ENCODE measurements at places on chromosomes 3 and 15.
A peak's percentile ranks its signal among the peaks of the same experiment; 100 is the strongest.

DNA sequence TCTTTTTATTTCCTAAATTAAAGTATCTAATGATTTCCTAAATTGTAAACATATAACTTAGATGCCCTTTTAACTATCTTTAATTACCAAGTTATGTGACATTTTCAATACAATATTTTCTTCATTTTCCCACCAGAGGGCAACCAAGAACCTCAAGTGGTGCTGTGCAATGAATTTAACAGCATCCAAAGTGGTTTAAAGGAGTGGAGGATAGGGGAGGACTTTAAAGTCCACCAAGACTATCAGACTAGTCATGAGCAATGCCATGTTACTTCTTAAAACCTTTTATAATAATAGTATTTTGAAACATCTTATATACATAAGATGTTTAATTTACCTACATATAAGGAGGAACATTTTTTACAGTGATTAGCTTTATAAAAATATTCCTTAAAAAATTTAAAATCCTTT is 74.4 kb downstream of the DLG1 start:
- peak; percentile 49 for DNase-seq

- no peak for DNase-seq
Measured at GRCh38 chr3:63977893-63978292, 45.4 kb downstream of the PSMD6 start.

DNA sequence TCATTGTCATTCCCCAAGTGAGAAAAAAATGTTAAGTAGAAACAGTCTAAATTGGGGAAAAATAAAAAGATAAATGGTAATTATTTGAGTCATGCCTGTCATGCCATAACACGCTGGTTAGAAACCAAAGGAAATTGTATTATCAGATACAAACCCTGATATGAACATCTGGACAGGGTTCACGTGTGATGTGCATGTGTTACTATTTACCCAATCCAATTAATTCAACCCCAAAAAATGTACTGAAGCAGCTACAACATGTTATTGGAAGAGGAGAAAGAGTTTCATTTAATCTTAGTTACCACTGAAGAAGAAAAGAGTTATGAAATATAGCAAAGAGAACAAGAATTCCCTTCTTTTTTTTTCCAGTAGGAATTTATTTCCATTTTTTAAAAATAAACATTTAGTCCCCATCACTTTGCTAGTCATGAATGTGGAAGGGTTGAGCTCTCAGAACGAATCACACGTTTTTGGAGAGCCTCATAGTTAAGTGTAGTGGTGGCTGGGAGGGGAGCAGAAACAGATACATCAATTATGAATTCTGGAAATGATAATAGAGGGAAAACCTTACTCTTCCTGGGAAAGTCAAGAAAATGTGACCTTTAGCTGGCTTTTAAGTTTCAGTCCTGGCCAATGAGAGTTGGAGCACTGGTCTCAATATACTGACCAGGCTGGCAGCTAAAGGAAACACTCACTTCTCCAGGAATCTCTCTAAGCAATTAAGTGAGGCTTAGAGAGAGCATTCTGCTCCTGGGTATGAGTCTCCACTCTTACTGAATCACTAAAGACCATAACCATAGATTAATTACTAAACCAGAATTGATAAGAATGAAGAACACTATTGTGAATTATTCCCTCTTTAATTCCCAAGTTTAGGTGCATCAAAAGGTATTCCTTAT is 796.5 kb downstream of the GRM7 start:
- DNase-seq = no peak

GRCh38 chr3:6468589-6468988 is 392.3 kb upstream of the GRM7 start:
- no peak for DNase-seq

- DNase-seq = no peak
Measured at GRCh38 chr3:18680758-18681157, 255.6 kb upstream of the SATB1 start.

DNA sequence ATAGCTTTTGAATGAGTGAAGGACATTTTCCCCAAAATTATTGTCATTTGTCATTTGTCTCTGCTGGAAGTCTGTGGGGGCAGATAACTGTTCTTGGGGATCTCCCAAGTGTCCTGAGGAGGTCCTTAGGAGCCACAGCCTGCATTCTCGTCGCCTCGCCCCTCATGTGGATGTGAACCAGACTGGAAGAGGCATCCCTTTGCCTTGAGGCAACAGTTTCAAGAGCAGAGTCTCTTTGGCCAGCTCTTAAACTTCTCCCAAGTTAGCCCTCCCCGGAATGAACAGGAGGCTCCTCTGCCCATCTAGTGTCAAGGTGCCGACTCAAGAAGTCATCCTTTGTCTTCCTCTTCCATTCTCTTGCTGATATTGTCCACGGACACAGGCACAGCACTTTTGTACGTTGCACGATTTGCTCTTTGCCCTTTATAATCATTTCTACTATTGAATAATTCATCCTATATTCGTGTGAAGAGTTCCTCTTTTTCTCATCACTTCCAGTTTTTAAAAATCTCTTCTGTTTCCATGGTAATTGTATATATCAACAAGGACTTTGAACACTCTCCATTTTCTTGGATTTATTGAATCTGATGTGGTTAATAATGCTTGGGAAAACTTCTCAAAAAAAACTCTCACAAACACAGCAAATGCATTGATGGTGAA is 40.8 kb upstream of the CD47 start:
- DNase-seq = no peak

- DNase-seq = no peak
Measured at GRCh38 chr15:62119227-62119864, 45.7 kb downstream of the C2CD4B start.

DNA sequence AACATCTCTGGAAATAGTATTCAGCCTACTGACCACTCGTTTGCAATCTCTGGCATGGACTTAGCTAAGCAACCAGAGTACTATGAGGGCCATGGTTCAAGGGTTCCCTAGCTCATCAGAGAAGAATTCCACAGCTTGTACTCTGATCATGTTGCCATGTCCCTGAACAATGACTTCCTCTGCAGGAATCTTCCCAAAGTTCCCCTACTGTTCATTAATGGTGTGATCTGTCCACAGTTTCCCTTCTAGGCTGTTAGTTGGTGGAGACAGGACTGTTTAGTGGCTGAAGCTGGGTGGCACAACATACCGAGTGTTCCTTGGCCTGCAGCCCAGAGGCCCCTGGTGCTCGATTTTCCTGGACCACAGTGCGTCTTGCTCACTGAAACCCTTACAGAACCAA is 44.4 kb upstream of the GALNT15 start:
- no peak for DNase-seq

DNA sequence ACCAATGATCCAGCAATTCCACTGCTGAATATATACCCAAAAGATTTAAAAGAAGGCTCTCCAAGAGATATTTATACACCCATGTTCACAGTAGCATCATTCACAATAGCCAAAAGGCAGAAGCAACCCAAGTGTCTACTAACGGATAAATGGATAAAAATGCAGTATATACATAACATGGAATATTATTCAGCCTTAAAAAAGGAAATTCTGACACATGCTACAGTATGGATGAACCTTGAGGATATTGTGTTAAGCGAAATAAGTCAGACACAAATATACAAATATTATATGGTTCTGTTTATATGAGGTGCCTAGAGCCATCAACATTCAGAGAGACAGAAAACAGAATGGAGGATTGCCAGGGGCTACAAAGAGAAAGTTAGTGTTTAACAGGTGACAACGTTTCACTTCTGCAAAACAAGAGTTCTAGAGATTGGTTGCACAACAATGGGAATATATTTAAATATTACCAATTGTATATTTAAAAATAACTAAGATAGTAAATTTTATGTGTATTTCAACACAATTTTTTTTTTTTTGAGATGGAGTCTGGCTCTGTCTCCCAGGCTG is 69.4 kb downstream of the STAG1 start:
- DNase-seq = no peak

DNA sequence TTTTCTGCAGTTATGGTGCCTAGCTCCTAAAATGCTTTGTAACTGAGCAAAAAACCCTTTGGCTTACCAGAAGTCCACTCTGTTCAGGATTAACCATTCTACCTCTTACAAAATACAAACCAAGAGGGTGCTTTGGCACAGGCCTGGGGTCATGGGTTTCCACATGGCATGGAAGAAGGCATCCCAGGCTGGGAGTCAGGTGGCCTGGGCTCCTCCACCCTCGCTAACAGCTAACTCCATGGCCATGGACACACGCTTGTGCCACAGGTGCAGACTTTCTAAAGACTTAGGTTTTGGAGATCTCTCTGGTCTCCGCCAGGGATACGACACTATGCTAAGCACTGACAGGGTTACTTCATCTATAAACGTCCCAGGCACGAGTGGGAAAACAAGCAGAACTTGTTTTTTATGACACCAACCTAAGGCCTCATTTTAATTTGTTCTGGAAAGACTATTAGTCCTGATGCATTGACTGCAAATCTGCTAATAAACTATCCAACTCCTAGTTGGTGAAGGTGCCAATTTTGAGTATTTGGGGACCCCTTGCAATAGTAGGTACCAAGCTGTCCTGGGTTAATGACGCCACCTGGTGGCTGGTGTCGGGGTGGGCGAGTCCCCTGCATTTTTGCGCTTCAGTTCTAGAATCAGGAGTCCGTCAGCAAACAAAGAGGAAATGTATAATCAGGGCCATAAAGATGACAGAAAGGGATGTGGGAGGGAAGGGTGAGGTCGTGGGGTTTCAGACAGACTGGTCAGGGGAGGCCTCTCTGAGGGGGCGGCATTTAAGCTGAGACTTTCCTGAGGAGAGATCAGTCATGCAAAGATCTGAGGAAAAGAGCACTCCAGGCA is 10.3 kb upstream of the ALDH1A3 start:
- no peak for DNase-seq

DNA sequence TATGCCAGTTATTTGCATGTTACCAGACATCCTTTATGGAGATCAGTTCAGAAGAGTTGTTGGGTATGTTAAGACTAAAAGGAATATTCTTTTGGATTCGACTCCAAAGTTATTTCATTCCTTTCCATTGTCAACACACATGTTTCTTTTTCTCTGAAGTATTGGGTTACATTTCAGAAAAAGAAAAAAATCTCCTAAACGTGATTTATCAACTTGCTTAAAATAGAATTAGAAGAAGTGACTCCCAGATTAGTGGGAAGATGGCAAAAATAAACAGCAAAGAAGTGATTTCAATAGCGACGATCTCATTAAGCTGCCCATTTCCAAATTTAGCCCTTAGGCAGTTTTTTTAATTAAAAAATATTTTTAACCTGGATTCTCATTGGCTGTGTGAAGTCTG is 85.4 kb downstream of the TIGIT start:
- DNase-seq = no peak

GRCh38 chr15:34847598-34847997 is 52.2 kb upstream of the ACTC1 start:
- DNase-seq = no peak

DNA sequence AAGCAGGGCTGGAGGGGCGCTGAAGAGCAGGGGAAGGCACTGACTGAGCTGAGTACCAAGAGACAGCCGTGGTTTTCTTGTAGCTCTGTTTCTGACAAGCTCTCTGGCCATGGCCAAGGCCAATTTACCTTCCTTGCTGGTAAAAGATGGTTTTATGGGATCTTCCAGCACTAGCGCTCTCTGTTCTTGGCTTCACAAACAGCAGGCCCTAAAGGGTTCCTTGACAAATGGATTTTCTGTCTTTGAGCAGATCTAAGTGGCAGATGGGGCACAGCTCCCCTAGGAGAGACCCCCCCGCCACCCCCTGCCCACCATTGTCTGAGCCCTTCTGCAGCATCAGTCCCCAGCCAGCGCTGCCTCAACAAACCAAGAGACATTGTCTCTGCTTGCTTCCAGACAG is 66.6 kb downstream of the GAP43 start:
- DNase-seq = no peak

- no peak for DNase-seq
Measured at GRCh38 chr3:49030321-49030720, 1.1 kb upstream of the IMPDH2 start.

DNA sequence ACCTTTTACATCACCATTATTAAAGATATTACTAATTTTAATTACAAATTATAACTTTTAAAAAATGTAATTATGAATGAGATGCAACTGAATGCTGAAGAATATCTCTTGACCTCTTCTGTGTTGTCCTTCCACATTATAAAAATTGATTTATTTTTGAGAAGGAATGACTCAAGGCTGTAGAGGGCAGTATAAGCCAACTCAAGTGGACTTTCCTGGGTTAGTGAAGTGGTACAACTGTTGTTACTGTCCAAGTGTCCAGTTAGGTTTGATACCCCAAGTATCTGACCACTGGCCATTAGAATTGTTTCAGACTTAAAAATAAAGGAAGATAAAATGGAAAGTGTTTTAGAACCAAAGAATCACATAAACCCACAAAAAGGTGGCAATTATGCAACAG is 51.9 kb downstream of the BBX start:
- peak; percentile 24 for DNase-seq

DNA sequence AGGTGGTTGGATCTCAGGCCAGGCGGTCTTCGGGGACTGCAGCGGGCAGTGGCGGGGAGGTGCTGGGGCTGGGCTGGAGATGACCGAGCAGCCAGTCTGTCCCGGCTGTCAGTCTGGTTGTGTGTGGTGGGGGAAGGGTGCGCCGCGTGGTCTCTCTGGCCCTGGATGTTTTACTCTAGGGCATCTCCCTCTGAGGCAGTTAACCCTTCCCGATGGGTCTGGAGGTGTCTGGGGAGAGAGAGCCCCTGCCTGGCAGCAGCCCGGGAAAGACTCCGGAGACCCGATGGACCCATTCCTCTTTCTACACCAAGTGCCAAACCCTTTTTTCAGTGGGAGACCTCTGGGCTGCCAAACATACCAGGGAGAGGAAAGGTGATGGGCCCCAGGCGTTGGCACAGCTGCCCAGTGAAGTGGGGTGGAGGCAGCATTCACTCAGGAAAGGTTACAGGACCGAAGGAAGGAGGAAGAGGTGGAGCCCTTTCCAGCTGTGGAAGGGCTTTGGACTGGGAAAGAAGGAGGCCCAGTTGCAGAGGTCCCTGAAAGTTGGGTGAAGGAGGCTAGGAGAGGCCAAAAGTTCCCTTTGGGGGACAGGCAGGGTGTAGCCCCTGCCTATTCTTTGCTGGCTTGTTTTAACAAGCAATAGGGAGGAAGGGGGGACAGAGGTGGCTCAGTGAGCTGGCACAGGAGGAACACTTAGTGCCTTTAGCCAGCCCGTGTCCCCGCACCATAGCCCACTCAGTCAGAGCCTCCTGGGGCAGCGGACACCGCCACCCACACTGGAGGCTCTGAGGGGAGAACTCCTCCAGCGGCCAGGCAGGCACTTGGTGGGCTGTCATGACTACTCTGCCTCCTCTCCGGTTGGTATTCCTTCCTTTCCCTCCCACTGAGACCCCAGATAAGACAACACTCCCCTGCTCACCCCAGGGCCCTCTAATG is 2.7 kb upstream of the BAHD1 start:
- no peak for DNase-seq

DNA sequence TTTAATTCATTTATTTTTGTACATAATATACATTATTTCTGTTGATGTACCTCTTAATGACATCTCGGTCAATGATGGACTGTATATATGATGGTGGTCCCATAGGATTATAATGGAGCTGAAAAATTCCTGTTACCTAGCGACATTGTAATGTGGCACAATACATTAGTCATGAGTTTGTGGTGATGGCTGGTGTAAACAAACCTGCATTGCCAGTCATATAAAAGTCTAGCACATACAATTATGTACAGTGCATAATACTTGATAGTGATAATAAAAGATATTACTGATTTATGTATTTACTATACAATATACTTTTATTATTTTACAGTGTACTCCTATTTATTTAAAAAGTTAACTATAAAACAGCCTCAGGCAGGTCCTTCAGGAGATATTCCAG is 15.1 kb downstream of the TTC14 start:
- no peak for DNase-seq

- no peak for DNase-seq
Measured at GRCh38 chr3:188671971-188672370, 499.8 kb upstream of the TPRG1 start.

All from NCI-H1092 treated with DMSO at 0.1 percent for 48 hours (cell line).